ENCODE measurements at places on chromosomes 2 and 18.

GRCh38 chr18:75496151-75496550, 68.6 kb upstream of the SMIM21 start:
- DNase-seq, result no peak

DNA sequence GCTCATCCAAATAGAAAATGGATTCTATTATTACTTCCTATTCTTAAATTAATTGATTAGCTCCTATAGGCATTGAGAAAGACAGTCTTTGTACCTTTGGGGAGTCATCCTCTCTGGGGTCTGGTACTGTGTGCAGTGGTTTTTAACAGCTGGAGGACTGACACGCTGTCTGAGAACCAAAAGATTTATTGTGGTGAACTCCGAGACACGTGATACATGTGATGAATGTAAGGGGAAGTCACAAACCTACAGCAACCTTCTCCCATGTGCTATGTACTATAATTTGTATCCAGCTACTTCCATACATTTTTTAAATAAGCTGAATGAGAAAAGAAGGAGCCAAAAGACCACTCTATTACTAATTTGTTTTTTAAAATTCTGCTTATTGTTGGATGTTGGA, 133.7 kb downstream of the GALNT3 start:
- DNase-seq, result peak; percentile 4

GRCh38 chr2:68709421-68709911, 25.1 kb upstream of the ARHGAP25 start:
- DNase-seq, result no peak

DNA sequence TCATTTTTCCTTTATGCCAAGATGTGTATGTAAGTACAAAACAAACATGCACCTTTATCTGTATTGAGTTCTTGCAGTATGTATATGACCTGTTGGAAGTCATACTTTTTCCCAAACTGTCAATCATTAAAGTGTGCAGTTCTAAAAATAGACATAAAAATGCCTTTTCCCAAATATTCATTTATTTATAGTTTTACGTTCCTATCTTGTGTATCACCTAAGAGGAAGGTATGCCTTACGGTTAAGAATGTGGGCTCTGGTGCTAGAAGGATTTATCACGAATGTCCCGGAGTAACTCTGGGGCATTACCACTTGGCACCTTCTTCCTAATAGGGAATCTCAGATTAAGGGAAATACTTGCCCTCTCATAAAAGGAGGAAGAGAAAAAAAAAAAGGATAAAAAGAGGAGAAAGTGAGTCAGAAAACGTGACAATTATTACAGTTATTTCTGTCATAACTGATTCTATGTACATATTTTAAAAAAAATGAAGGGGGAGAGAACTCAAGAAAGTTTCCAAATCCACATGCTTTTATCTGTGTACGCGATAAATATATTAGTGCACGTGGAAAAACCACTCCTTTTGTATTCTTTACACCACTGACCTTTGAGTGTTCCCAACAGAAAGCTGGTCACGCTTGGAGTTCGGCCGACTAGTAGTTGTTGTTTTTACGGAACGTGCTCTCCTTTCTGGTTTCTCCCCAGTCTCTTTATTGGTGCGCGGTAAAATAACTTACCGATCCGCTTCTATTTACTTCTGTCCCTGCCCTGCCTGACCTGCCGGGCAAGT, 721 bp downstream of the MCEE start:
- DNase-seq, result no peak

- no peak for DNase-seq
These were observed 63.4 kb downstream of the NCKAP5 start for GRCh38 chr2:133504566-133505505.

DNA sequence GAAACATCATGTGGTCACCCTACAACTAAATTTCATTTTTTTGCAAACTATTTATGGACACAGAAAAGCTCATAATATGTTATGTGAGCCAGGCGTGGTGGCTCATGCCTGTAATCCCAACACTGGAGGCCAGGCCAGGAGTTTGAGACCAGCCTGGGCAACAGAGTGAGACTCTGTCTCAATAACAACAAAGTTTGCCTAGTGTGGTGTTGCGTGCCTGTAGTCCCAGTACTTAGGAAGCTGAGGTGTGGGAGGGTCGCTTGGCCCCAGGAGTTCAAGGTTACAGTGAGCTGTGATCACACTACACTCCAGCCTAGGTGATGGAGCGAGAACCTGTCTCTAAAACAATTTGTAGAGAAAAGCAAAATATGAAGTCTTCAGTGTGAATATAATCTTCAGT, 5.8 kb downstream of the IAH1 start:
- DNase-seq, result no peak

DNA sequence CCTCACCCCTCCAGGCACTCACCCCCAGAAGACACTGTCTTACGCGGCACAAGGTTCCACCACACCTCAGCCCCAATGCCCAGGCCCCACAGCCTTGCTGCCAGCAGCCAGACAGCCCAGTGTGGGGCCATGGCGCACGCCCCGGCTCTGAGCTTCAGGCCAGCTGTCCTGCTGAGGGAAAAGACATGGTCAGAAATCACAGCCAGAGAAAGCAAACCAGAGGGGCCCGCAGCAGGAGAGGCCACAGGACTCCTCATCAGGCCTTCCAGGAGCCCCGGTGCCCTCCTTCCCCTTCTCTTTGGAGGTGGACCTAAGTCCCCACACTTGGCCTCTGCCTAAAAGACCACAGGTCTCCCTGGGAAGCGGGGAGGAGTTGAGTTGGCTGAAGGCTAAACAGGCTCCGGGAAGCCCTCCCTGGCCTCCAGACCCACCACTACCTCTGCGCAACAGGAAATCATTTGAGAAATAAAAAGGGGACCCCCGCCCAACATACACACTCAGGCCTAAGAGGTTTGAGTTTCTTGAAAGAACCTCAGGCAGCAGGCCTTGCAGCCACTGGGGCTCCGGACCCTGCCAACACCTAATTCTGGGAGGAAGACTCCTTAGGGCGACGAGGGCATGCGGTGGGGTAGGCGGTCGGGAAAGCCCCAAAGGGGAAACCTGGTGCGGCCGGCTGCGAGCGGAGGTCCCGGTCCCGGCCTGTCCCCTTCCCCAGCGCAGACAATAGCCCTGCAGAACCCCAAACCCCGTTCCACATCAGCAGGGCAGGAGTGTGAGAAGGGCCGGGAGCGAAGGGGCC, 1.9 kb downstream of the SEMA4C start:
- DNase-seq, result peak; percentile 27

GRCh38 chr2:152284398-152284797, 50.6 kb upstream of the FMNL2 start:
- DNase-seq, result no peak

DNA sequence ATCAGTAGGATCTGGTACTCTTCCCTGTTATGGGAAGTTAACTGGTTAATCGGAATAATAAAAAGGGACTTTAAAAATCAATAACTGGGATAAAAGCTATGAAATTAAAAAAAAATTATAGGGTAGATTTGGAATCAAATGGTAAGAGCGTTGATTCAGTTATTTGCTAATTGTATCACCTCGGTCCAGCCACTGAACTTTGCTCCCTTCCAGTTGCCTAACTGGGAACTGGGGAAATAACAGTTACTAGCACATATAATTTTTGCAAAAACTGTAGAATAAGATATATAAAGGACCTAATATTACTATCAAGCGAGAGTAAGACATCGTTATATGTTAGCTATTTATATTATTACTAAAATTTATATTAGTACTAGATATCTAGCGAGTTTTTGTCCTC, 302.1 kb downstream of the LRP1B start:
- no peak for DNase-seq

- DNase-seq, result no peak
These were observed 27.3 kb downstream of the ZAP70 start for GRCh38 chr2:97740590-97741182.

DNA sequence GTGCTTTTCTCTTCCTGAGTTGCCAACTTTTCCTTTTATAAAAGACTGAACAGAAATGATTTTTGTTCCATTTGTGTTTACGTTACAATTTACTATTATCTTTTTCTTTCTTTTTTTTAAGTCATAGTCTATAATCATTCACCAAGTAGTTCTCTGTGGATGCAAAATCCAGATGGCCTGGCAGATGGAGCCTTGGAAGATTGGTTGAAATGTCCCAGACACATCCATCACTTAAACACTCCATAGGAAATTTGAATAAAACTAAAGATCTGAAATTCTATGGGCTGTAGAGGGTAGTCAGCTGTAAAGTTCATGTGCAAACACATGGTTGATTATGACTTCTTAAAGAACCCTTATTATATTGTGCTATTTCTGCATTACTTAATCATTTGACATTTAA, 164.8 kb upstream of the DOCK10 start:
- DNase-seq, result no peak

DNA sequence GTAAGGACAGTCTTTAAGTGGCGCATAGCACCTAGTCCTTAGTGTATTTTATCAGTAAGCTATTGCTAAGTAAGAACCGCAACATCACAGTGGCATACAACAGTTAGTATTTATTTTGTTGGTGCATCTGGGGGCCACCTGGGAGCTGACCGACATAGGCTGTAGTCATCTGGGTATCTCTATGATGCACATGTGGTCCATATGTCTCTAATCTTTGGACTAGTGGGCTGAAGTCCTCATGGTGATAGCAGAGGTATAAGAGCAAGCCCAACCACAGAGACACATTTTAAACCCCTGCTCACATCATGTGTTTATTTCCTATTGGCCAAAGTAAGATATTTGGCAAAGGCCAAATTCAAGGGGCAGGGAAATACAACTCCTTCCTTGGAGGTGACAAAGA, 2.9 kb downstream of the CAMKMT start:
- no peak for DNase-seq
